ENCODE measurements at places on chromosomes 5 and 9. TPM values are rescaled to one million over a fixed set of nuclear protein-coding genes. Genes with fewer than 3 reads are reported as not detected.

DNA sequence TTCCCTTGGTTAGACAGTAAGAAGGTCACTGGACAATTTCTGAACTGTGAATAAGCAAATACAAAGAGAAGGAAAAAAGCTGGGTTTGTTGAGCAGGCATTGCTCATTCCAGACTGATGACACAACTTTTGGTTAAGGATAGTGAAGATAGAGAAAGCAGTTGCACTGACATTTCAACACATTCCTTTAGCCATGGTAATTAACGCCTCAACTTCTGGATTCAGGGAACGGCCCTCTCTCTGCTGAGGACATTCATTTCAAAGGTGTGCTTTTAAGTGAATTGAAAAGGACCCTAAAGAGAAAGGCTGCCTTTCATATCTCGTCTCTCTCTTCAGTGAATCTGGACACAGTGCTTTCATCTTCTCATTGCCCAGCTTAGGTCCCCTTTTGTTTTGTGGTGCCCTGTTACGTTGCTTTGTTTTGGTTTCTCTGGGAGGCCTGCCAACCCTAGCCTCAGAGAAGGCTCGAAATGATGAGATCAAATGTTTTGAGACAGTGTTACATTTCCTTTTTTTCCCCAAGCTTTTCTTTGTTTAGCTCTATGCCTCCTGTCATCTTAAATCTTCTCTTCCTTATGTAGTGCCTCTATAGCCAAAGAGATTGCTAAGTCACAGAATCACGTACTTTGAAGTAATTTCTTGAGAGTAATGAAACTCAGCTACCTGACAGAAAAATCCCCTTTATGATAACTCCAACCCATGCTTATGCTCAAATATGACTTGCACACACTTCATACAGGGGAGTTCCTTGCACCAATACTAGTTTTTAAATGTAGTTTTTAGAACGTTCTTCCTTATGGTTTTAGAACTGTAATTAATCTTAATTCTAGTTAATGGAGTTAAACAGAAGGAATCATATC, 94.4 kb upstream of the IFNE start:
- peak; percentile 24 for DNase-seq
- no peaks in the 10 kb centered on the region for H3K36me3 ChIP-seq
- peaks cover 13% of the 10 kb centered on the region for H3K4me1 ChIP-seq
- H3K27ac ChIP-seq = no peak overlapping the region
- H3K27me3 ChIP-seq = no peaks in the 10 kb centered on the region

Gene SMC2
- 2.6 TPM for total RNA-seq

Gene ANKRD18B
- 0.61 TPM for total RNA-seq

Gene ACTL7A
- total RNA-seq = not detected

DNA sequence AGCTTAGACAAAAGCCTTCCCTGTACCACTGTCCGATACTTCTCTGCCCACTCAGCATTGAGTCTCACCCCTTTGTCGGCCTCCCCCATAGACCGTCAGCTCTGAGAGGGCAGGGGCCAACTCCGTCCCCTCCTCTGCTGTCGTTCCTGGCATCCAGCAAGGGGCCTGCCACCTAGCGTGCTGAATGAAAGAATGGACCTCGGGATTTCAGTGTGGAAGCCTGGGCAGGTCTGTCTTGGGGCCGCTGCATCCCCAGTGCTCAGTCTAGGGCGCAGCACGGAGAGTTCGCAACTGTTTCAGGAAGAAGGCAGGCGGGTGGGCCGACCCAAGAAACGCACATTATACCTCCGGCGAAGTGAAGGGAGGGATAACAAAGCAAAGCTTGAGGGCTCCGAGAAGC, 1.5 kb upstream of the TOR1B start:
- H3K4me1 ChIP-seq = peaks cover 25% of the 10 kb centered on the region
- H3K36me3 ChIP-seq = peaks cover 12% of the 10 kb centered on the region
- H3K4me3 ChIP-seq = no peak overlapping the region
- H3K27ac ChIP-seq = no peak overlapping the region
- H3K27me3 ChIP-seq = no peaks in the 10 kb centered on the region
- no peak for DNase-seq

Gene LCN2
- not detected for total RNA-seq

- H3K27me3 ChIP-seq = no peaks in the 10 kb centered on the region
- no peaks in the 10 kb centered on the region for H3K4me1 ChIP-seq
- DNase-seq = no peak
- no peak overlapping the region for H3K4me3 ChIP-seq
Measured at GRCh38 chr5:16773991-16774390, 157.2 kb upstream of the RETREG1 start.

DNA sequence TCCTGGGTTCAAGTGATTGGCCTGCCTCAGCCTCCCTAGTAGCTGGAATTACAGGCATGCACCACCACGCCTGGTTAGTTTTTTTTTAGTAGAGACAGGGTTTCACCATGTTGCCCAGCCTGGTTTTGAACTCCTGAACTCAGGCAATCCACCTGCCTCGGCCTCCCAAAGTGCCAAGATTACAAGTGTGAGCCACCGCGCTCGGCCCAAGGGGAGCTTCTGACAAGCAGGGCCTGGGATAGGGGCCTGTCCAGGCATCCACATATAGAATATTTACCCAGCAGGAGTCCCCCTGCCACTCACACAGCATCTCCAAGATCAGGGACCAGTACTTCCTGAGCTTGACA, 10.1 kb downstream of the IRF1 start:
- peaks cover 38% of the 10 kb centered on the region for H3K36me3 ChIP-seq
- H3K27ac ChIP-seq = no peak overlapping the region
- no peak overlapping the region for H3K4me3 ChIP-seq
- no peak for DNase-seq
- peaks cover 89% of the 10 kb centered on the region for H3K4me1 ChIP-seq

DNA sequence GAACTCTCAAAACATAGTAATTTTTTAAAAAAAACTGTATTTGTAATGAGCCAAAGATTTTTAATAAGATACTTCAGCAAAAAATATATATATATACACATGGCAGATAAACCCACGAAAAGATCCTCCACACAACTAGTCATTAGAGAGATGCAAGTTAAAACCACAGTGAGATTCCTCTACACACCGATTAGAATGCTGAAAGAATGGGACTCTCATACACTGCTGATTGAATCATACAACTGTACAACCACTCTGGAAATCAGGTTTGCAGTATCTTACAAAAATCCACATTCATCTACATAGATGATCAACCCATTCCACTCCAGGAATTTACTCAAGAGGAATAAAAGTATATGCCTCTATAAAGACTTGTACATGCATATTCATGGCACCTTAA, 43.7 kb downstream of the RASEF start:
- no peak overlapping the region for H3K27ac ChIP-seq
- H3K36me3 ChIP-seq = no peaks in the 10 kb centered on the region
- no peaks in the 10 kb centered on the region for H3K4me1 ChIP-seq
- no peak for DNase-seq

DNA sequence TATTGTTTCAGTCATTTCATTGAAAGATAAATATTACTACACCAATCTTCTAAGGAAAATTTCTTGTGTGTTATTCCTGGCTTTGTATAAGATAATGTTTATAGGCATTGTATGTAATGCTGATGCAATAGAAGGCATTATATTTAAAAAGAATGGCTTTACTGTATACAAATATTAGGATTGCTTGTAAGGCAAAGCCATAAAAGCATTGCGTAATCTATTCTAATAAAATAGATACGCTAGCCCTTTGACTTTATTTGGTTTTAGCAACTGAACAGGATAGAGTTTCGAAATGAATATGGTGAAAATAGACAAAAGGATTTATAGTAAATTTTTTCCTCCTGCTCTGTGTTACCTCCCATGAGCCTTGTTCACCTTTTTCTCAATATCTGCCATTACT, 5.5 kb upstream of the LYSMD3 start:
- peaks cover 11% of the 10 kb centered on the region for H3K27me3 ChIP-seq
- H3K4me1 ChIP-seq = peaks cover 2% of the 10 kb centered on the region
- no peak overlapping the region for H3K4me3 ChIP-seq
- H3K36me3 ChIP-seq = no peaks in the 10 kb centered on the region
- no peak overlapping the region for H3K27ac ChIP-seq
- no peak for DNase-seq

DNA sequence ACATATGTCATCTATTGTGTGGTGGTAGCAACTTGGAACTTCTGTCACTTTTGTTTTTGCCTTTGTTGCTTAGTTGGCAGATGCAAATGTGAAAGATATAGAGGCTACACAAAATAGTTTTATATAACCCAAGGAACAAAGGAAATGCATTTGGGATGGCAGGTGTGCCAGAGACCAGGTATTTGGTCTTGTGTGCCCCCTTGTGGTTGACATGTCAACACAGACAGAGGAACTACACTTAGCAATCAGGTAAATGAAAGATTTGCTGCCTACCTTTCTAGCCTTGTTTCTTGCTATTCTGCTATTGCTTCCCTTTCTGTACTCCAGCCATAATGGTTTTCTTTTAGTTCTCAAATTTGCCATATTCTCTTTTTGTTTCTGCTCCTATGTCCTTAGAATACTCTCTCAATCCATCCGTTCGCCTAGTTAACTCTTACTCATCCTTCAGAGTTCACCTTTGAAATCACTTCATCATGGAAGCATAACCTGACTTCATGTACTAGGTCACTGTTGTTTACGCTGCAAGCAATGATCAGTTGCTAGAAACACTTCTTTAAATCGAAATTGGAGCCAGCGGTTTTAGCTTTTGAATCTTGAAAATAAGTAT, 119.5 kb downstream of the TRPM3 start:
- H3K4me1 ChIP-seq = no peaks in the 10 kb centered on the region
- no peaks in the 10 kb centered on the region for H3K27me3 ChIP-seq
- no peaks in the 10 kb centered on the region for H3K36me3 ChIP-seq
- DNase-seq = no peak

- no peak overlapping the region for H3K4me3 ChIP-seq
- H3K36me3 ChIP-seq = no peaks in the 10 kb centered on the region
- H3K4me1 ChIP-seq = no peaks in the 10 kb centered on the region
- DNase-seq = no peak
Measured at GRCh38 chr9:35341585-35341984, 148.3 kb upstream of the RUSC2 start.

GRCh38 chr9:117120061-117120460, 294.8 kb downstream of the ASTN2 start:
- H3K4me1 ChIP-seq = no peaks in the 10 kb centered on the region
- H3K27ac ChIP-seq = no peak overlapping the region
- DNase-seq = no peak
- H3K4me3 ChIP-seq = no peak overlapping the region
- H3K36me3 ChIP-seq = no peaks in the 10 kb centered on the region
- no peaks in the 10 kb centered on the region for H3K27me3 ChIP-seq

DNA sequence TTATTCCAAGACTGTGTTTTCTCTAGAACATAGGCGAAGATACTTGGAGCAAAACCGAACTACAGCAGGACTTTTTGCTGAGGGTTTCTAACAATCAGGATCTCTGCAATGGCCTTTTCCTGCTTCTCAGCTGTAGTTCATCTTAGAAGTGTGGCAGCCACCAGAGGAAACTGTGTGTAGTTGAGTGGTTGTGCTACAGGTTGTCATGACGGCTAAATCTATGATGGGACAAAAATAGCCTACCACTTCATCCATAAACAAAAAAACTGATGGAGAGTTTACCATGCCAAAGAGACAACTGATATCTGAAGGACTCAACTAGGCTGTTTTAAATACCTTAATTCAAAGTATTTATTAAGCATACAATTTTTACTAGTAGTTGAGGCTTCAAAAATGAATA, 28.2 kb upstream of the DMAC1 start:
- no peak overlapping the region for H3K4me3 ChIP-seq
- DNase-seq = no peak
- H3K27ac ChIP-seq = no peak overlapping the region
- H3K27me3 ChIP-seq = no peaks in the 10 kb centered on the region

Gene ERAP2
- 56.6 TPM for total RNA-seq

DNA sequence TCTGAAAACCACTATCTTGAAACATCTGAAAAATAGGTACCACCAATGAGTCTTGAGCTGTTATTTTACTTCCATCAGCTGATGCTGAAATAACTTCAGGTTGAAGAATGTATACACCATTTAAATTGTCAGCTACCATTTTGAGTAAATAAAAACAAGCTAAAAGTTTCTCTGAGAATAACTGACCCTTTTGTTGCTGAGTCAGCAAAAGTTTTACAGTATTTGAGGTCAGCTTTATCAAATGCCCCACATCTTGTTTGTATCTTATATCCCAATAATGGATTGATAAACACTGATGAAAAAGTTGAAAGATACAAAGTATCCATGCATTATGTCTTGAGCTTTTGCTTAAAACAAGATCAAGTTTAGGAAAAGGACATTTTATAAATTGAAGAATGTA, 22.8 kb downstream of the CPLANE1 start:
- no peak for DNase-seq
- no peak overlapping the region for H3K4me3 ChIP-seq
- H3K27ac ChIP-seq = no peak overlapping the region
- H3K36me3 ChIP-seq = peaks cover 10% of the 10 kb centered on the region
- no peaks in the 10 kb centered on the region for H3K4me1 ChIP-seq

Gene NRARP
- 0.96 TPM for total RNA-seq

GRCh38 chr9:68507130-68507805, 33.4 kb downstream of the TMEM252 start:
- H3K27me3 ChIP-seq = no peaks in the 10 kb centered on the region
- no peak overlapping the region for H3K4me3 ChIP-seq
- no peak overlapping the region for H3K27ac ChIP-seq
- no peaks in the 10 kb centered on the region for H3K4me1 ChIP-seq

- no peak for DNase-seq
- H3K27ac ChIP-seq = no peak overlapping the region
- H3K27me3 ChIP-seq = no peaks in the 10 kb centered on the region
Measured at GRCh38 chr9:133877327-133877726, 114.8 kb downstream of the VAV2 start.

Gene EFNA5
- not detected for total RNA-seq

DNA sequence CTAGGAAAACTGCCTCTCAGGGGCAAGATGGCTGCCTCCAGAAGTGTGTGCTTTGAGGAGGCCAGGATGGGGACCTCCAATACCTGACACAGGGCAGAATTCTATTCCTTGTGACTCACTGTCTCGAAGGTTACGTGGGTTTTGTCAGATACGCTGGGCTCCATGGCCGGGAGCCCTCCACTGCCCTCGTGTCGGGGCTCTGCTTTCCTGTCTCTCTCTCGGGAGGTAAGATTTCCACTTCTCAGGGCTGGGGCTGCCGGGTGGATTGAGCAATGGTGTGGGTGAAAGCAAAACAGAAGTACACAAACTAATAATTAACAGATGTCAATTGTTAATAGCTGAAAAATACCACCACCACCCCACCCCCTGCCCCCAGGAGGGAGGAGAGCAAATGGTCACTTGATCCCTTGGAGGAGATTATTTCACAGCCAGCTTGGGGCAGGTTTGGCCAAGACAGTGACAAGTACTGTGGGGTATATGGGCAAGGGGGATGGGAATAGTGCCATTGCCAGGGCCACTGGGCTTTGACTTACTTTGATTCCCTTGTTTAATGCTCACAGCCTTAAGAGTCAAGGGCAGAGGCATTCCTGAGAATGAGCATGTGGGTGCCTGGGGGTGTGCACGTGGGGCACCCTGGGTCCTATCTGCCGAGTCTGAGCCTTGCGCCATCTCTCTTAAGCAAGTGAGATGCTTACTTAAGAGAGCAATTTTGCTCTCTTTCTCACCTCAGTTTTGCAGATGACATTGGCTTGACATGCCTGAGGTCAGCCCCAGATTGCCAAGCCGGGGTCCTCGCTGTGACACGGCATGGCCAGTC, 28.8 kb upstream of the DAB2IP start:
- no peak overlapping the region for H3K27ac ChIP-seq
- no peaks in the 10 kb centered on the region for H3K4me1 ChIP-seq
- no peak for DNase-seq
- no peak overlapping the region for H3K4me3 ChIP-seq
- no peaks in the 10 kb centered on the region for H3K36me3 ChIP-seq

All from CD4-positive, alpha-beta T cell (primary cell).